Activated CD8-positive, alpha-beta memory T cell treated with anti-CD3 and anti-CD28 coated beads for 1 hour (primary cell): ENCODE measurements at places on chromosomes 16 and 17.

- no peak for DNase-seq
Measured at GRCh38 chr17:58956997-58957724, 149.5 kb downstream of the TRIM37 start.

DNA sequence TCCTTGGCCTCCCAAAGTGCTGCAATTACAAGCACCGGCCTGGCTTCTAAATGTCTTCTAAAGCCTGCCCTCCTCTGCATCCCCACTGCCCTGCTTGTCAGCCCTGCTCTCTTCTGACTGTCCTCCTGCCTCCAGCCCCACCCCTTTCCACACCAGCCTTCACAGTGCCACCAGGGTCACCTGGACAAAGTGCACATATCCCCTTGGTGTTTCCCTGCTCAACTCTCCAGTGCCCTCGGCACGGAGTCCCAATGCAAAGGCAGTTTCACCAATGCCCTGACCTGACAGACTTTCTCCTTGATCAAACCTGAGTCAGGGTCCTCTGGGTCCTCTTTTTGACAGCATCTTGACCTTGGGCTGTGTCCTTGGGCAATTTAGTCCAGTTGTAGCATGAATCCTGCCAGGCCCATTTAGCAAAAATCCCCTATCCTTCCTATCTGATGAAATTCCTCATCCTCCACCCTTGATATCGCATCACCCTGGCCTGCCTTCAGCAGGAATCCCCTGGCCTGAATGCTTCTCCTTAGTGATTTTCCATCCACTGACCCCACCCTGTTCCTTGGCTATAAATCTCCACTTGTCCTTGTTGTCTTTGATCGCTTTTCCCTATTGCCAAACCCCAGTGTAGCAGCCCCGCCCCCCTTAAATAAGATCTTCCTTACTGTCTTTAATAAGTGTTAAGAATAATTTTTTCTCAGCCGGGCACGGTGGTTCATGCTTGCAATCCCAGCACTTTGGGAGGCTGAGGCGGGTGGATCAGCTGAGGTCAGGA is 42.7 kb upstream of the ETV4 start:
- no peak for DNase-seq

- no peak for DNase-seq
Measured at GRCh38 chr16:71421911-71422310, 19.9 kb downstream of the TLE7 start.

DNA sequence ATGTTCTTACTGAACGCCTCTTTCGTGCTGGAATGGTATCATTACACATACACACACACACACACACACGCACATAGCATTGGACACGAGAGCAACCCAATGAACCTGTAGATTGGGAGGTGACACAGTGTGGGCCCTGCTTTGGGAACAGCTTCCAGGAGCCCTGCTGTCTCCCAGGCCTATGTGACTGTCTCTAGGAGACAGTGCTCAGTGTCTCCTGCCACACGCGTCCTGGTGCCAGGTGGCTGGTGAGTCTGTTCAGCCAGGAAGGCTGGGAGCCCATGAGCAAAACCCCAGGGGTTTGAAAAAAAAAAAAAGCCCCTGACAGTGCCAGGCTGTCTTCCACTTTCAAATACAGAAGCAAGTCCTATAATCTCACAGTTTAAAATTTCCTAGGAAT is 2.4 kb upstream of the SPOP start:
- DNase-seq = no peak

DNA sequence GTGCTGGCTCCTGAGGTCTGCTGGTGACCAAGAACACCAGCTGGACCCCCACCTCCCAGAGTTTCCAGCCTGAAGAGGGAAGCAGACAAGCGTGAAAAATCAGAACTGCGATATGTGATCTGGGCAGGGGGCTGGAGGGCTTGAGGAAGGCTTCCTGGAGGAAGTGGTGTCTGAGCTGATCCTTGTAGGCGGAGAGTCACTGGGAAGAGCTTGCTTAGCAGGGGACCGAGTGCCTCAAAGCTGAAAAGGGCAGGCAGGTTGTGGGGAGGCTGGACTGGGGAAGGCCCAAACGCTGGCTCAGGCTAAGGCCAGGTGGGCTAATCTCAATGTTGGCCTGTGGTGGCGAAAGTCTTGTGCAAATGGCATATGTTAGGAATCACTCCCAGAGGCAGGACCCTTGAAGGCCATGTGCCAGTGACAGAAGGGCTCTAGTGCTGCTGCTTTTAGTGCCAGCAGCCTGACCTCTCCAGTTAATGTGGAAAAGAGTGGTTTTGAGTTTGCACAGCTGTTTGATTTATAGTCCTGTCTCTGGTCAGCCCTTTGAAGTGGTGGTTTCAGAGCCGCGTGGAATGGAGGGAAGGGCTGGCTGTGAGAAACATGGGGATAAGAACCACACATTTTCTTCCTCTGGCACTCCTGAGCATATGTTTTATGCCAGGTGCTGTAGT is 85.3 kb upstream of the LGALS9 start:
- DNase-seq = no peak

DNA sequence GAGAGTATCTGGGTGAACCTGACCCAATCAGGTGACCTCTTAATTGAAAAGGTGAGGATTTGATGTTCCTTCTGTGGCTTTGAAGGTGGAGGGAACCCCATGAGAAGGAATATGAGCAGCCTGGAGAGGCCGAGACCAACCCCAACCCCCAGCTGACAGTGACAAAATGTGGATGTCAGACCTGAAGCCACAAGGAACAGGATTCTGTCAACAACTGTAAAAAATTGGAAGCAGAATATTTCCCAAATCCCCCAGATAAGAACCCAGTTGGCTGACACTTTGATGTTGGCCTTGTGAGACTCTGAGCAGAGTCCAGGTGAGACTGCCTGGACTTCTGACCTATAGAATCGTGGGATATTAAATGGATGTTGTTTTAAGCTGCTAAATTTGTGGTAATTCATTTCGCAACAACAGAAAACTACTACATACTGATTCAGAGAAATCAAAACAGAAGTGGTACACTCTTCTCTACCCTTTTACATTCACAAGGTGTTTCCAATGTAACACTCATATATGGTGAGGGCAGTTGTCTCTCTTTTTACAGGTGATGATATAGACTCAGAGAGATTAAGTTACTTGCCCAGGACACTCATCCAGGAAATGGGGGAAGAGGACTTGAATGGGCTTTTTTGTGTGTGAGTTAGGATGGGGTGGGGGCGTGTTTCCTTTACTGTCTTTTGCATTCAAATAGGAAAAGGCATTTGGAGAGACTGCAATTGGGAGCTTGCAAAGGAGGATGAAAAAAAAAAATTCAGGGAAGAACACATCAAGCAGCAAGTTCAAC is 29.8 kb upstream of the SALL1 start:
- no peak for DNase-seq

DNA sequence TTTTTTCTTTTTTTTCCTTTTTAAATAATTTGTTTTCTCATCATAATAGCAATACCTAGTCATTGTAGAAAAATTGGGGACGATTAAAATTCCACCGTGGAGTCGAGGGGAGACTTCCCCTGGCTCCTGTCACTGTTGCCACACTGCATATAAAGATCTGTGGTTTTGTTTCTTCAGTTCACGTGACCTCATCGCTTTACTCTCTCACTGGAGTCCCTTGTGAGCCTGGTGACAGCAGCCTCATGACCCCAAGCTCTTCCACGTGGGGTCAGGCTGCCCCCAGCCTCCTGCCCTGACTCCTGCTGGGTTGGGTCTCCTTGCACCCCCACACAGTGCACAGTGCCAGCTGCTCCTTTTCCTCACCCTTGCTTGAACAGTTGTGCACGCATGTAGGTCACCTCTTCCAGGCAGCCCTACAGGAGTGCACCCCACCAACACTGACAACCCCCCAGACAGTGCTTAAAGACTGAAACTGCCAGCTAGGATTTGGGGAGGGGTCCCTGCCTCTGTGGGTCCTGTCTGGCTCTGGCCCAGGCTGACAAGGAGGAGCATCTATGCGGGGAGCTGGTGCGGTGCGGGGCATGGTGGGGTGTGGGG is 7.3 kb upstream of the METRNL start:
- DNase-seq = no peak

GRCh38 chr17:17377071-17377967 is 74.1 kb downstream of the NT5M start:
- DNase-seq = no peak

DNA sequence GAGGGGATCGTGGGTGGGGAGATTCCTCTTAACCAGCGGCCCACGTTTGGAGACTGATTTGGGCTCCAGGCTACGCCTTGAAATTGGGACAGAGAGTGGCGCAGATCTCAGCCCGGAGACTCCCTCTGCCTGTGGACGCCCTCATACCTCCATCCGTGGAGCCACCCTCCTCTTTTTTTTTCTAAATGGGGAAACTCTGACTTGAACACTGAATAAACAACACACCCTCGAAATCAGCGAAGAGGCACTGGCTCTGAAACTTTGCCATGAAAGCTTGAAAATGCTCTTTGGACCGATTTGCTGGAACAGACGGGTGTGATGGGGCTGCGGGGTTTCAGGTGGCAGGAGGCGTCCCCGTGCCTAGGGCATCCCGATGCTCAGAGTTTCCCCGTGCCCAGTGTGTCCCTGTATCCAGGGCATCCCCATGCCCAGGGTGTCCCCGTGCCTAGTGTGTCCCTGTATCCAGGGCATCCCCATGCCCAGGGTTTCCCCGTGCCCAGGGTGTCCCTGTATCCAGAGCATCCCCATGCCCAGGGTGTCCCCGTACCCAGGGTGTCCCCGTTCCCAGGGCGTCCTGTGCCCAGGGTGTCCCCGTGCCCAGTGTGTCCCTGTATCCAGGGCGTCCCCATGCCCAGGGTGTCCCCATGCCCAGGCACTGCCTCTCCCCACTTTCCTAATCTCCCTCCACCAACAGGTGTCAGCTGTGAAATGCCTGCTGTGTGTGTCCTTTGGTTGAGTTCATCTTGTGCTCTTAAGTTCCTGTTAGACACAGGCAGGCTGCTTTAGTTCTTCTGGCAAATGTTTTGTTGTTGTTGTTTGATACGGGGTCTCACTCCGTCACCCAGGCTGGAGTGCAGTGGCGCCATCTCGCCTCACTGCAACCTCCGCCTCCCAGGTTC is 187.0 kb downstream of the SEC14L1 start:
- no peak for DNase-seq

DNA sequence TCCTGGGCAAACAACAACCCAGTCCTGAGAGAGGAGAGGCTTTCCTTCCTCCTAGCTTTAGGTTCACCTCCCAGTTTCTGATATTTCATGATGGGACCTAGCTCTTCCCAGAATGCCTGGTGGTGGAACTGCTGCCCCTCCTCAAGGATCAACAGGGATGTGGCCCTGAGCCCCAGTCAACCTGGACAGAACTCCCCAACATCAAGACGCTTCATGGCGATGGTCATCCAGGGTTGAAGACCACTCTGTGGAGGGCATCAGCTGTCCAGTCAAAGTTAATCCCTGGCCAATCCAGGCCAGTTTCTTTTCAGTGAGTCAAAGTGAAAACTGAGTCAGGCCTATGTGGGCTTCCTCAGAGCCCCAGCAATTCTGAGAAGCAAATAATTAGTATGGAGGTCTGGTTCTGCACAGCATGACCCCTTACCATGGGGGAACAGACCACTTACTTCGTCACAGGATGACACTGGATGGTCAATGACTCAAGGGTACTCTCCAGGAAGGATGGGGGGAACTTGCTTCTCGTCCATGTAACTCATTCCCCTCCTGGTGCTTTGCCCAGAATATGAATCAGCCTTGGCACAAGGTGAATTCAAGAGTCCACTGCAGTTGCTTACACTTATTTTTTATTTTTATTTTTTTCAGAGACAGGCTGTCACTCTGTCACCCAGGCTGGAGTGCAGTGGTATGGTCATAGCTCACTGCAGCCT is 14.7 kb upstream of the XYLT2 start:
- DNase-seq = no peak

- DNase-seq = no peak
Measured at GRCh38 chr16:17397499-17397891, 73.3 kb downstream of the XYLT1 start.

- DNase-seq = no peak
Measured at GRCh38 chr16:66289051-66289680, 77.3 kb upstream of the CDH5 start.

GRCh38 chr16:27500801-27501200 is 48.9 kb downstream of the GTF3C1 start:
- DNase-seq = no peak

DNA sequence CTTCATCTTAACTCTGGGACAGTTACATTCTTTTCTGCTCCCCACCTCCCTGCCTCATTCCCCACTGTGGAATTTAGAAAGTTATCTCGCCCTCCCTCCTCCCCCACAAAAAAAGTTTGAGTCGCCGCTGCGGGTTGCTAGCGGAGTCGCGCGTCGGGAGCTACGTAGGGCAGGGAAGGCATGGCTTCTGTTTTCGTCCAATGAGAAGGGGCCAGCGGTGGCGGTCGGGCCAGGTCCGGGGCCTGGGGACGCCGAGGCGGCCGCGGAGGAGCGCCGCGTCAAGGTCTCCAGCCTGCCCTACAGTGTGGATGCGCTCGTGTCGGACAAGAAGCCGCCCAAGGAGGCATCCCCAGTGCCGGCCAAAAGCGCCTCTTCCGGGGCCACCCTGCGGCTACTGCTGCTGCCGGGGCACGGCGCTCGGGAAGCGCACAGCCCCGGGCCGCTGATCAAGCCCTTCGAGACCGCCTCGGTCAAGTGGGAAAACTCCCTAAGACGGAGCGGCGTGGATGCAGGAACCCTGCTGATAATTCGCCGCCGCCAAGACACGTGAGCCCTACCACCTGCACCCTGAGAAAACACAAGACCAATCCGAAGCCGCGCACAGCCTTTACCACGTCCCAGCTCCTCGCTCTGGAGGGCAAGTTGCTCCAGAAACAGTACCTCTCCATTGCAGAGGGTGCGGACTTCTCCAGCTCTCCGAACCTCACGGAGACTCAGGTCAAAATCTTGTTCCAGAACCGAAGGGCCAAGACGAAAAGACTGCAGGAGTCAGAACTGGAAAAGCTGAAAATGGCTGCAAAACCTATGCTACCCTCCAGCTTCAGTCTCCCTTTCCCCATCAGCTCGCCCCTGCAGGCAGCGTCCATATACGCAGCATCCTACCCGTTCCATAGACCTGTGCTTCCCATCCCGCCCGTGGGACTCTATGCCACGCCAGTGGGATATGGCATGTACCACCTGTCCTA is 8.9 kb downstream of the OR4D1 start:
- DNase-seq = peak; percentile 36

- no peak for DNase-seq
Measured at GRCh38 chr17:10292057-10292937, 80.5 kb downstream of the MYH13 start.

- no peak for DNase-seq
Measured at GRCh38 chr17:39867084-39867879, 720 bp upstream of the ZPBP2 start.

- no peak for DNase-seq
Measured at GRCh38 chr16:63672493-63672892, 1449.4 kb downstream of the CDH11 start.

DNA sequence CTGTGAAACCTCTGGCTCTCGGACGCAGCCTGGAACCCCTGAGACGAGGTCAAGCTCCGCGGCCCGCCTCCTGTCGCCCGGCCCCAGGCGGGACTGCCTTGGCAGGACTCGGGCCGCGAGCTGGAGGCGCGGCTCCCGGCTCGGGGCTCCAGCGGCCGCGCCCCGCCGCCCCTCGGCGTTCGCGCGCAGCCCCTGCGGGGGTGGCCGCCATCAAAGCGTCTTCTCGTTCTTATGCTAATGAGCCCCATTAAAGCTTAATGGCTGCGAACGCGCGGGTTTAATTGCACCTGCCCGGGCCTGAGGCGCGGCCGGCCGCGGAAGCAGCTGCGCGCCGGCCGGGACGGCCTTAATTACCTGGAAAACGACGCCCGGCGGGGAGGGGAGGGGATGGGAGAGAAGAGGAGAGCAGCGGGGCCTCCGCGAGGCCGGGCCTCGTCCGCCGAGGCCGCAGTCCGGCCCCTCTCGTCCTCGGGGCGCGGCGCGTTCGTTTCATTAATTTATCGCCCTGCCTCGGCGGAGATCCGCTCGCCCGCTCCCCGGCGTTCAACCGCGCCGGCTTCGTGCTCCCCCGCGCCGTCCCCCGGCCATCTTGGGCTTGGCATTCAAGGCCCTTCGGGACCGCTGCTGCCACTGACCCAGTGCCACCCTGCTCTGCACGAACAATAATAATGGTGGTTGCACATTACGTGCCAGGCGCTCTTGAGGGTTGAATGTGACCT is 19.2 kb downstream of the RAI1 start:
- no peak for DNase-seq
